ENCODE measurements at places on chromosomes 6 and 20.

- DNase-seq: peak; percentile 36
Measured at GRCh38 chr6:134816300-134816699, 133.6 kb downstream of the ALDH8A1 start.

GRCh38 chr6:137160763-137161162 lies 12.7 kb downstream of the IL22RA2 start:
- DNase-seq: peak; percentile 22

DNA sequence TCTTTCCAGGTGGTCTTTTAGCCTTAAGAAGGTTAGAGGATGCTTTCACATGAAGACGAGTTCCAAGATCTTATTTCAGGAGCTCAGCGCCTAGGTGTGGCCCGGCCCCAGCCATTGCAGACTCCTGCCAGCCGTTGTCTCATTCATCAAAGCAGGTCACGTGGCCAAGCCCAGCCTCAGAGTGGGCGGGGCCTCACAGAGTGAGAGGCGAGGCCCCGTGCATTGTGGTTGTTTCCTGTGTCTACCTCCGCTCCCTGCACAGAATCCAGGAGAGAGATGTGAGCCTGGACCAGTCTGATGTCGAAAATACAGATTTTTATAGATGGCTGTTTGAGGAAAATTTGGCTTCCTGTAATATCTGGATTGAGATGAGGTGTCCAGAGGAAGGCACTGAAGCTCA lies 49.2 kb upstream of the CST5 start:
- DNase-seq: no peak

DNA sequence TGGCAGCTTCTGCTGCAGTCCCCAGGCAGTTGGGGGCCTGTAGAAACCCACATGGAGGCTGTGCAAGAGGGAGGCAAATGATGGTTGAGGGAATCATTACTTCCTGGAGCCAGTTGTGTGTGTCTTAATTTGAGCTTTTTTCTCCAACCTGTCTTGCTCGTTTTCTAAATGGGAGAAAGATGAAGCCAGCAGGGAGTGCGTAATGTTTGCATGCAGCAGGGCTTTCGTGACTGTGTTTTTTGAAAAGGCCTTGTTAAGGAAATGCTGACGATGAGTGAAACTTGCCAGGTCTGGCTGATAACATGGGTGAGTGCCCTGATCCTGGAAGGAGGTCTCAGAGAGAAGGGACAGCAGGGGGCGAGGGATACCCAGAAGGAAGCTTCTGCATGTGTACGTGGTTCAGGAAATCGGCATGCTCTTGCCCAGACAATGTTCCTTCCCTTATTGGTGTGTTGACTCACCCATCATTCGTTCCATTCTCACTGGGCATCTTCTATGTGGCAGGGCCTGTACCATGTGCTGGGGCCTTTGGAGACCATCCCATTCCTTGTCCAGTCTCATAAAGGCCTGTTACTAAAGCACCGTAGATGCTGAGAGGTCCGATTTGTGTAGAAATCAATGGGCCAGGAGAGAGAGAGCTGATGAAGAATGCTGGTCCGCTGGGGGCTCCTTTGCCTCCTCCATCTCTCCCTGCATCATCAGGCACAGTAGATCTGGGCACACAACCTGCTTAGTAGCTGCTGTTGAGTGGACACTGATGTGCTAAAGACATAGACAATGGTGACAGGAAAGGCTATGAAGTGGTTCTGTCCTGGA lies 27.4 kb downstream of the GLP1R start:
- DNase-seq: no peak

- DNase-seq: no peak
Measured at GRCh38 chr6:39770446-39770845, 21.7 kb upstream of the DAAM2 start.

- no peak for DNase-seq
Measured at GRCh38 chr20:12984069-12984765, 24.6 kb upstream of the SPTLC3 start.

GRCh38 chr20:63641146-63641791 lies 12.0 kb downstream of the STMN3 start:
- peak; percentile 14 for DNase-seq

DNA sequence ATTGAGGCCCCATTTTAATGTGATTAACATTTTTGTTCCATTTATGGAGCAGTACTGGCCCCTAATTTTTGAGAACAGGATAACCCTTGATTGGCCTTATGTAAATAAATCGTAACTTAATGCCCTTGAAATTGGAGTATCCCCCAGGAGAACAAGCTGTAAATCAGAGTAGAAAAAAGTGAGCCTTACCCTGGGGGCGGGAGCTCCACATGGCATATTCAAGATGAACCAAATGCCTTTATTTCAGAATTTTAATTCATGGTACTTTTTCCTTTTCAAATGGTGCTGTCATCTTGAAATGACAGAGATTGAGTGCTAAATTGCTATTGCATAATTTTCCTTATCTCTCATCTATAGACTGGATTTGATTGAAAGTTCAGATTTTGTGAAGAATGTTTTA lies 809.5 kb upstream of the FLRT3 start:
- no peak for DNase-seq

DNA sequence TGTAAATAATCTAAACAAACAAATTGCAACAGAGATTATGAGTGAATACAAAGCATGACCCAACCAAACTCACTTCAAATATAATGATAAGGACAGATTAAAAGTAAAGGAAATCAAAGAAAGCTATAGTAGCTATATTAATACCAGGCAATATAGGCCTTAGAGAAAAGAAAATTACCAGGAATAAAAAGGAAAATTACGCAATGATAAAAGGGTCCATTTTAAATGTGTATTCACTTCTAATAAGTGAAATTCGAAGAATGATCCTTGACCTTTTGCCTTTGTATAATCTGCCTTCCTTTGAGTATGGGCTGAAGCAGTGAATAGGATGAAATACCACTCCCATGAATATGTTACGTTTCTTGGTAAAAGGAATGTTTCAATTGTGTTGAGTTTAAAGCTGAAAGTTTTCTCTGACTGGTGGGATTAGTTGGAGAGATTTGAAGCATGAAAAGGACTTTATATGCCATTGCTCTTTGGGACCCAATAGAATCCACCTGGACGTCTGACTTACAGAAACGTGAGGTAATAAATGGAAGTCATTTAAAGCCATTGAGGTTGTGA lies 91.9 kb upstream of the HMGCLL1 start:
- no peak for DNase-seq

GRCh38 chr6:624979-625378 lies 31.9 kb downstream of the HUS1B start:
- peak; percentile 32 for DNase-seq

- no peak for DNase-seq
Measured at GRCh38 chr6:49775043-49775442, 12.0 kb downstream of the PGK2 start.

DNA sequence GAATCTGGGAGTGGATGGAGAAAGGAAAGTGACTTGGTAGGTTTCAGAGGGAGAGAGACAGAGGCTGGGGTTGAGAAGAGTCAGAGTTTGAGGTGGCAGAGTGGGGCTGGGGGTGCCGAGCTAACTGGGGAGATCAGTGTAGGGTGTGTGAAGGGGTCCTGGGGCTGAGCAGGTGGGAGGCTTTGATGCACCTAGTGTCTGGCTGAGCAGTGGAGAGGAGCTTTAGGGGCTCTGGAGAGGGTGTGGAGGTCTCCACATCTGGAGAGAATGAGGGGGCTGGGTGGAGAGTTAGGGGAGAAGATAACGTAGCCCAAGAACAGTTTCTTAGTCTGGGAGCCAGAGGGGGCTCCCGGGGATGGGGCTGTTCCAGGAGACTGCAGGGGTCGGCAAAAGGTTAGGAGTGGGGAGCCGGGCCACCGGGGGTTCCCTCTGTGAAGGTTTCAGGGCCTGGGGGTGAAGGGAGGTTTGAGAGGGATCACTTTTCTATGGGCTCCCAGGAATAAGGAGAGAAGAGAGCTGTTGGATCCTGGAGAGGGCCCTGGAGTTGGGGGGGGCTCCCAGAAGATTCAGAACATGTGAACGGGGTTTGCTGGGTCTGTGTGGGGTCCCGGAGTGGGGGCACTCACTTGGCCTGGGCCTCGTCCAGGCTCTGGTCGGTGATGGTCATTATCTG lies 797 bp downstream of the PBX2 start:
- peak; percentile 25 for DNase-seq

DNA sequence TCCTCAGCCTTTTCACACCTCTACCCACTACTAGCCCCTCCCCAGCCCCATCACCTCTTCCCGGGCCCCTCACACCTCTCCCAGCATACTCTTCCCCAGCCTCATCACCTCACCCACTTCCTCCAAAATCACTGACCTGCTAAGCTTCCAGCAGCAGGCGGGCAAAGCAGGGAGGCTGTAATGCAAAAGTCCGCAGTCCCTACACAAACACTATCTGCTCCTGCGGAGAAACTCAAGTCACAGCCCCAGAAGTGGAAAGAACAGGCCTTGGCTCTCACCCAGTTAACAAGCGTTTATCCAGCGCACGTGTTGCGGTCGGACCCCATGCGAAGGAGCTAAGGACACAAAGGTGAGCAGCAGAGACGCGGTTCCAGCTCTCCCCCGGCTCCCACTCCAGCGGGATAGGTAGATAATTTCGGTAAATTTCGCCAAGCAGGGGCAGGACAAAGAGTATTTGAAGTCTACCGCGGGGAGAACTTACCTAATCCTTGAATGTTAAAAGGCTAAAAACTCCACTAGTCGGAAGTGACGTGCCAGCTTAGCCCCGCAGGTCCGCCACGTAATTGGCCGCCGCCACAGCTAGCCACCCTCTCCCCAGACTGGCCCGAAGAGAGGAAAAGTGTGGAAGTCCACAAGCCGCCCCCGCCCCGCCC lies 728 bp upstream of the TRIM39 start:
- DNase-seq: peak; percentile 88

DNA sequence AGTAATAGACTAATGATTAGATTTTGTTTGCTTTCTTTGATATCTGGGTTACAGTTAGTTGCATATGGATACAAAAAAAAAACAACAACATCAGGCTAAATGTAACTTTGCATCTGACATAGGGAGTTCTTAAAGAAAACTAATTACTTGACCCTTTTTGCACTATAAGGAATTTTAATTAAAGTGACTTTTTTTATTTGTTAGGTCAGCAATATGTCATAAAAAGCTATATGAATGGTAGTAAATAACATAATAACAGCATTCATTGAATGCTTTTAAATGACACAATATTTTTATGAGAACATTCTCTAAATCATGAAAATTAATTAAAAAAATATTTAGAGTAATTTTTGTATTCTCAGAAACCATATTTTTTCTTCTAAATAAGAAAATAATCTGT lies 183.6 kb downstream of the GRIK2 start:
- no peak for DNase-seq

- DNase-seq: no peak
Measured at GRCh38 chr20:44541992-44542391, 20.1 kb upstream of the SERINC3 start.

- DNase-seq: peak; percentile 36
Measured at GRCh38 chr20:8156235-8157079, 24.4 kb downstream of the PLCB1 start.

DNA sequence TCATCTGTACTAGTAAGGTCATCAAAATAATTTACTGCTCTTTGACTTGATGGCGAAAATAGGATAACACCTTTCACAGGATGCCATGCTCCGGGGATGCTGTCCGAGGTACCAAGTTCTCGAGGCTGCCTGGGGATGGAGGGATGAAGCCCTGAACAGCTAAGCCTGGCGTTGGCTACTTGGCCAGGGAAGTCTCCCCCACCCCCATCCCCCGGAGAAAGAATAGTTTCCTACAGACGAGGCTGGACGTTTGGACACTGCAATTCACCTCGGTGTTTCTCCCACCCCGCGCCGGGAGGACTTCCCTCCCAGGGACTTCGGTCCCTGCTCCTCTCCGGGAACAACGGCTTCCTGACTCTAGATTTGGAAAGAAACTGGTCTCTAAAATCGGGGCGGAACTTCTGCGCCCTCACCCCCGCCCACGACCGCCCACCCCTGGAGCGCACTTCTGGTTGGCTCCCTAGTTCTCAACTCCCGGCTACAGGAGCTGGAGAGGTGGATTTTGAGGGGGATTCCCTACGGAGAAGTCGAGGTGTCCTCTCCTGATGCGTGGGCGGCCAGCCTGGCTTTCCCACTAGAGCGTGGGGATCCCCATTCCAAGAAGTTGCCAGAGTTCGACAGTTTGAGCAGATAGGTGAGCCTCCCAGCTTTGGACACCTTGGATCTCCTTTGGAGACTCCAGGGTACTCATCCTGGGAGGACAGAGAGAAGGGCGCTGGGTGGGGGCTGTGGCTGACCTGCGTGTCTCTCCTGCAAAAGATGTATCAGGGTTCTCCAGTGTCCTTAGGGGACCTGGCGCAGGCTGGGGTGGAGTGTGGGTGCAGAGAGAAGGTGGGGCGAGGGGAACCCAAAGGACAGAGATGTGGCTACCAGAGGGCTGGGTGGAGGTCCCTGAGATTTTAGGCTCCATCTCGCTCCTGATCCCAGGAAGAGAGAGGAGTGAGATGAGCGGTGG lies 1.1 kb downstream of the PCSK2 start:
- no peak for DNase-seq

All from ELR (cell line).